ENCODE measurements at places on chromosomes 6 and 20.
A peak's percentile ranks its signal among the peaks of the same experiment; 100 is the strongest.

GRCh38 chr20:841568-842546, 8.3 kb downstream of the FAM110A start:
- DNase-seq, result no peak

GRCh38 chr6:159467473-159468041, 225.5 kb downstream of the SOD2 start:
- peak; percentile 22 for DNase-seq

DNA sequence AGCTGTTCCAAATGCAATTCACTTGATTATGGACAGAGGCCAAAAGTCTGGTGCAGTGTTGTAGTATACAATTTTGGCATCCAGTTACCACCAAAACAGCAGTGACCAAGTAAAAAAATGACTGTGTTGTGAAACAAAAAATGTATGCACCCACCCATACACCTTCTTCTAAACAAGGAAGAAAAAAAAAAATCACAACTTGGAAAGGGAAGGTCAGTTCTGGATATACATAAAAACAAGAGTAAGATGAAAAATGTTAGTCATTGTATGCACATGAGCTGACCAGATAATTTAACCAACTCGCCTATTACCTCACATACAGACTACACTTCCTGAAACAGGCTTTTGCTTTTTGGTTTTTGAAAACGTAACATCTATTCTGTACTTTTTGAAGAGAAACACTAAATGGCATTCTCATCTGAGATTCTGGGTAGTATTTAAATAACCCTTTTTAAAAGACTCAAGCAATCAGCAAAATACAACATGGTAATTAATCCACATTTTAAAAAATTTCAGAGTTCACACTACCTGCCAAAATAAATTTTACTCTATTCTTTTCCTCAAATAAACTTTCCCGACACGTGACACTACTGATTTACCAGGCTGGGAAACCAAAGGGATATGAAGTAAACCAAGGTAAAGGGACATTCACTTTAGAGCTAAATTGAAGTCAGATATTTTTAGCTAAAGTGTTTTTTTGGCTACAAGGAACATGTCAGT, 141.6 kb upstream of the SHLD1 start:
- peak; percentile 40 for DNase-seq

DNA sequence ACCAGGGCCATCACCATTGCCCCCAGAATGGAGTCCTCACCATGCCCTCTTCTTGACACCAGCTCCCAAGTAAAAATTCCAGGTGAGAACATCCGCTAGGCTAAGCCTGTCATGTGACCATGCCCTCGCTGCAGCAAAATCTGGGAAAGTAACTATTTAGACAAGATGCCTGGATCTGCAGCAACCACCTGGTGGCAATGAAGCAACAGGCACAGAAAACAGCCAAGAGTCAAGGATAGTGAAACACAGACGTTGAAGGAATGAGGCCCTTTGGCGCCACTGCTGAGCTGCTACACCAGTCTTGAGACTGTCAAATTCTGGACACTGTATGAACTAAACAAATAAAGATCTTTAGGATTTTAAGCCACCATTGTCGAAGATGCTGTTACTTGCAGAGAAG, 30.1 kb upstream of the TGM6 start:
- DNase-seq, result no peak

GRCh38 chr6:7381092-7381491, 8.4 kb downstream of the CAGE1 start:
- no peak for DNase-seq

DNA sequence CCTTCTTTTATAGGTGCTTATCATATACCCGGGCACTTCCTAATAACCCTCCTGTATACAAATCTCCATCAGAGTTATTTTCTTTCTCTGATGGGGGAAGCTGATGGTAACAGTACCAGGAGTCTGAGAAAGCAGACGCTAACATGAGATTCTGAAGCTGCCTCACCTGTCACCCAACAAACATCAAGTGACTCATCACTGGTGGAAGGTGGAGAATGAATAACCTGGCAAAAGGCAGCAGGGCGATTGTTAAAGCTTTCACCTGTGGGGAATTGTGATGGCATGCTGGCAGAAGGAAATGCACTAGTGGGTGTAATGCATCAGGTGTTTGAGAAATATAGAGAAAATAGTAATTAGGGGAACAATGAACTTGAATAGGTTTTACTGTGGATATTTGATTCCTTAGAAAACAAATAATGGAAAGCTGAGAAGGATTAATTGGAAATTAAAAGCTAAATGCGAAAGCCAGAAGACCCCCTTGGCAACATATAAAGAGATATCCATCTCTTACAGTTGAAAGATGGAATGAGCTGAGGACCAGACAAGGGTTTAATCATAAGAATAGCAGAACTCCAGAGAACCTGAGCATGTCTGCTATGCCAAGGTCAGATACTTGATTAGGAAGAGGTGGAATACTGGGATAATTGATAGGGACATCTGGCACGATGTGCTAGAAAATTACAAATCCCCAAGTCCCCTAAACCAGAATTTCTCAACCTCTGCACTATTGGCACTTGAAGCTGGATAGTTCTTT, 517.1 kb downstream of the PKHD1 start:
- no peak for DNase-seq

- DNase-seq, result no peak
Observed at GRCh38 chr6:88135578-88136114, 30.5 kb downstream of the CNR1 start.

DNA sequence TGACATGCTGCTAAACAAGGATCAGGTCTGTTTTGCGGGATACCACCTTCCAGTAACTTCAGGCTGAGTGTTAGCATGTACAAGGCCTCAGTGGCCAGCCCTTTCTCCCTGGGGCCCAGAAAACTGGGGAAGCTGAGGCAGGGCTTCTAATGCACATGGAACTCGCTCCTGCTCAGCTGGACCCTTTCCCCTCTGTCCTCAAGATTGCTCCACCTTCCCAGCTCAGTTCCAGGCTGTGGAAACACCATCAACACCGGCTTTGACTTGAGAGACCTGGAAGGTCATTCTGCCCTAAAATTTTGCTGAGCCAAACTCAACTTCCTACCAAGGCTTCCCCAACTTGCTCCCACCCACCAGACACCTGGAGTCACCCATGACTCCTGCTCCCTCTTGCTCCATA, 4.2 kb upstream of the BLCAP start:
- DNase-seq, result no peak

DNA sequence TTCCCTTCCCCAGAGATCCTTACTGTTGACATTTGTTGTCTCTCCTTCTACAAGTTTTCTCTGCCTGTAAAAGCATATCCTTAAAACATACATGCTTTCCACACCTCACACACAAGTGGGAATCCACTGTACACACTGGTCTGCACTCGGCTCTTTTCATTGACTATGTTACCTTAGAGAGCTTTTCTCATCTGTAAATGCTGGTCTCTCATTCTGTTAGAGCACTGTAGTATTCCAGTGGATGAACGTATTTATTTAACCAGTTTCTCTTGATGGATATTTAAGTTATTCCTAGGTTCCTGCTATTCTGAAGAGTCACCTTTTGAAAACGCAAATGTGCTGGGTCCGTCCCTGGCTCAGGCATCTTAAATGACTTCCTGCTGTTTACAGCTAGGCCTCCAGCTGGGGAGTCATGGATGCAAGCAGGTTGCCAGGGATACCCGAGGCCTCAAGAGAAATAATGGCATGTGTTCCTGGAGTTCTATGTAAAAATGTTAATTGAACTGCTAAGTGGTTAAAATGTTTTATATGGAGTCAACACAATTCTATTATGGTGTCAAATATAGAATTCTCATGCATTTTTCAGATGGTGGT, 61.1 kb upstream of the TGM3 start:
- DNase-seq, result no peak

DNA sequence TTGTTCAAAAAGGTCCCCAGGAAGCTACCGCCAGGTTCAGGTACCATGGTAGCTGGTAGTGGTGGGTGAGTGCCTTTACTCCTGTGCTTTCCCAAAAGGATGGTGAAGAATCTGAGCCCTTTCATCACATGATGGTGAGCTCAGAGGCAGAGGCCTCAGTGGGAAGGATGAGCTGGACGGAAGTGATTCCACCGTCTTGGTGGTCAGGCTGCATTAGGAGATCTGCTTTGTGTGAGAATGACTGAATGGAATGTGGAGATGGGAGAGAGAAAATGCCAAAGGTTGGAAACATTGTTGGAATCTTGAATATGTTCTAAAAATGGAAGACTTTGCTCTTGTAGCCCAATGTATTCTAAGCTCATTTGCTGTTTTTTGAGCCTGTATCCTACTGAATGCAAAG, 108.1 kb upstream of the SCP2D1 start:
- DNase-seq, result no peak

DNA sequence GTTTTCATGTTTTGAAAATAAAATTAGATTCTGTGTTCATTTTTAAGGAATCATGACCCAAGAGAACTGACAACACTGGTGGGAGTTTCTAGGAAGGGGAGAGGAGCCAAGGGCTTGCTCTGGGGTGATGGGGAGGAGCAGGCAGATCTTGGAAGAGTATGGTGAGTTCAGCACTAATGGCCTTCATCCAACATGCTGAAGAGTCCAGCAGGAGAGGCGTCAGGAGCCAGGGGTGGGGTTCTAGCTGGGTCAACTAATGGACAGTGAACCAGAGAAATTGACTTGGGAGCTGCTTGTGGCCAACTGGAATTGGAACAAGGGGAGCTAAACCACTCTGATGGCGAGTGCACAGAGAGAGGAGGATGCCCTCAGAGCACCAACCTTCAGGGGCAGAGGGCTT, 107.1 kb downstream of the MRPL14 start:
- no peak for DNase-seq

- DNase-seq, result no peak
Observed at GRCh38 chr6:135033238-135033637, 21.4 kb downstream of the HBS1L start.

GRCh38 chr20:33843854-33844253, 32.7 kb downstream of the CHMP4B start:
- peak; percentile 43 for DNase-seq

DNA sequence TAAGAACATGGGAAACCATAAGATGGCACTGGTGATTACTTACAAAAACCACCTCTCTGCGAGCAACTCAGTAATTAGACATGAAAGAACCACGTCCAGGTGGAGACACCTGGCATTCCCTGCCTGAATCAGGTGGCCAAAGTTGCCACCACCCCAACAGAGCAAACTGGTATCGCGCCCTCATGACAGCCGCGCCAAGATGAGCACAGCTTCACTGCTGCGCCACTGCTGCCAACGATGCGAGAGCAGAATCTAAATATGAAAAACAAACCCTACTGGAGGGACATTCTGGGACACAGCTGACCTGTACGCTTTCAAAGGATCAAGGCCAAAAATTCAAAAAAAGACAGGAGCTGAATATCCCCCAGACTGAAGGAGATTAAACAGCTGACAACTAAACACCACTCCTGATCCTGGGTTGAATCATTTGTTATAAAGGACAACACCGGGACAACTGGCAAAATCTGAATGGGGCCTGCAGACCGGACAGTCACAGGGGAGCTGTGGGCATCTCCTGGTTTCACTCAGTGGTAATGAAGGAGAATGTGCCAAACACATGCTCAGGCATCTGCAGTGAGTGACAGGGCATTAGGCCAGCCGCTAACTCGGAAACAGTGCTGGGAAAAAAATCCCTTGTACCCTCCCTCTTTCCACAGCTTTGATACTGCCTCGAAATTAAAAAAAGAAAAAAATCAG, 17.4 kb downstream of the CST7 start:
- DNase-seq, result no peak

DNA sequence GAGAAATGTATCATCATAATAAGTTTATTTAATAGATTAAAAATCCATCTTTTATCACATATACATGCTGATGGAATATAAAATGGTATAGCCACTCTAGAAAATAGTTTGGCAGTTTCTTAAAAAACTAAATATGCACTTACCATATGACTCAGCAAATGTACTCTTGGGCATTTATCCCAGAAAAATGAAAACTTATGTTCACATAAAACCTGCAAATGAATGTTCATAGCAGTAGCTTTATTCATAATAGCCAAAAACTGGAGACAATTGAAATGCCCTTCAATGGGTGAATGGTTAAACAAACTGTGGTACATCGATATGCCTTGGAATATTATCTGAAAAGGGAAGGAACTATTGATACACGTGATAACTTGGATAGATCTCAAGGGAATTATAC, 6.4 kb upstream of the NCOA7 start:
- no peak for DNase-seq

- no peak for DNase-seq
Observed at GRCh38 chr6:56608332-56608731, 34.4 kb downstream of the DST start.

- DNase-seq, result peak; percentile 66
Observed at GRCh38 chr6:111087871-111088667, 766 bp downstream of the SLC16A10 start.
